ENCODE measurements at places on chromosomes 4 and X.

- DNase-seq, result no peak
Measured at GRCh38 chr4:159075531-159075932, 27.3 kb upstream of the RAPGEF2 start.

DNA sequence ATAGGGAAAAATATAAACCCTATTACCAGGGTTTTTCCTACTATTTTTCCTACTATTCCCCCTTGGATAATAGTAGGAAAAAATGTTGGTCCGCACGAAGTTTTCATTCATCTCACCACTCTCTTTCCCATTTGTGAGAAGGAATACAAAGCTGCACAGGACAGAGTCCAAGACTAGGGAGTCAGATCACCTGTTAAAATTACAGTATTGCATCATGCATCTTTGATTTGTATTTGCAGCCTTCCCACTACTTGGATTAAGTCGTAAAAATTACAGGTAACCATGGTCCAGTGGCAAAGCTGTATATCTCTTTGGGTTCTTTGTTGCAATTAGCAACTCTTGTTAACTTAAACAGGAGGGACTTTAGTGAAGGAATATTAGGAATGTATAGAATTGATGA lies 121.5 kb downstream of the FNIP2 start:
- DNase-seq, result no peak

- no peak for DNase-seq
Measured at GRCh38 chr4:28723371-28723770, 1862.7 kb downstream of the STIM2 start.

DNA sequence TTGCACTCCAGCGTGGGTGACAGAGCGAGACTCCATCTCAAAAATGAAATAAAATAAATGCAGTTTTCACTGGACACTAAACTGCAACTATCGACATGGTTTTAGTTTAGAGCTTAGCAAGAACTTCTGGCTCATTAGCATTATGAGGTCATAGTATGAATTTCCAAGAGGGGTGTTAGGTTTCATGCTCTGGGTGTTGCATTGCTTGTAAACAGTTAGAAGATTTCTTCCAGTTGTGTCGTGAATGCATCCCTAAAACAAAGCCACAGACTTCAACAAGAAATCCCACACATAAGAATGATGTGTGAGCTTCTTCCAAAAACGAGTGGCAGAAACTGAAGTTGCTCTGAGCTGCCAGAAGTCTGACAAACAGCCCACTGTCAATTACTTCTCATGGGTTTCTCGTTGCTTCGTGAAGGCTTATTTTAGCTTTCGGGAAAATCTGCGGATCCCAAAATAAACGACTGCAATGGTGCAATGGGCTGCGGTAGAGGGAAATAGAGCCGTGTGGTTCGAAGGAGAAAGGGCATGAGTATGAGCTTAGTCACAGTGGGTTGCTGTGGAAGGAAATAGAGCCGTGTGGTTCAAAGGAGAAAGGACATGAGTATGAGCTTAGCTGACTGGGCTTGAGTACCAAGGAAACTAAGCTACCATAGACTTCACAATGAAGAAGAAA lies 354.9 kb downstream of the DHRSX start:
- DNase-seq, result peak; percentile 96

- DNase-seq, result no peak
Measured at GRCh38 chrX:16725072-16725471, 5.7 kb downstream of the SYAP1 start.

- DNase-seq, result peak; percentile 85
Measured at GRCh38 chr4:176052744-176053143, 12.9 kb upstream of the WDR17 start.

- peak; percentile 83 for DNase-seq
Measured at GRCh38 chr4:109969087-109969486, 56.4 kb downstream of the EGF start.

DNA sequence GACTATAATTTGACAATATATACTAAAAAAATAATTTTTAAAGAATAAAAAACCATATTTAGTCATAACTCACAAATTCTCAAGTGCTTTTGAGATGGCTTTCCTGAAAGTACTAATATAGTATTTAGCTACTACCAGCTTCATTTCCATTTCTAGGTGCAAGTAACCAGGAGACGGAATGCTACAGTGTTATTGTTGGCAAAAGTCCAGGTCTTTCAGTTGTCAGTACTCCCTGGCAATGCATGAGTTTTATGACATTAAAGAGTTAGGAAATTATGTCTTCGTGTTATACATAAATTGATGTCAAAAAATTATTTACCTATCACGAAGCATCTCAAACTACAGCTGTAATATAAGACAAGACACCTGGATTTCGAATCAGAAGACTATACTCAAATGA lies 45.0 kb downstream of the TMEM47 start:
- no peak for DNase-seq

- no peak for DNase-seq
Measured at GRCh38 chrX:134865682-134866255, 125.0 kb upstream of the SMIM10 start.

DNA sequence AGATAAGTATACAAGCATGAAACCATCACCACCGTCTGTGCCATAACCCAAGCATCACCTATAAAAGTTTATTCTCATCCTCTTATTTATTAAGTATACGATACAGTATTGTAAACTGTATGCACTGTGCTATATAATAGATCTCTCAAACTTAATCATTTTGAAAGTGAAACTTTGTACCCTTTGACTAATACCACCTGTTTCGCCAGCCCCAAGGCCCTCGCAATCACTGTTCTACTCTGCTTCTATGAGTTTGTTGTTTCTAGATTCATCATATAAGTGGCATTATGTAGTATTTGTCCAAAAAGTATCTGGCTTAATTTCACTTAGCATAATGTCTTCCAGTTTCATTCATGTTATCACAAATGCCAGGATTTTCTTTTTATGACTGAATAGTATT lies 72.1 kb upstream of the DOCK11 start:
- no peak for DNase-seq

DNA sequence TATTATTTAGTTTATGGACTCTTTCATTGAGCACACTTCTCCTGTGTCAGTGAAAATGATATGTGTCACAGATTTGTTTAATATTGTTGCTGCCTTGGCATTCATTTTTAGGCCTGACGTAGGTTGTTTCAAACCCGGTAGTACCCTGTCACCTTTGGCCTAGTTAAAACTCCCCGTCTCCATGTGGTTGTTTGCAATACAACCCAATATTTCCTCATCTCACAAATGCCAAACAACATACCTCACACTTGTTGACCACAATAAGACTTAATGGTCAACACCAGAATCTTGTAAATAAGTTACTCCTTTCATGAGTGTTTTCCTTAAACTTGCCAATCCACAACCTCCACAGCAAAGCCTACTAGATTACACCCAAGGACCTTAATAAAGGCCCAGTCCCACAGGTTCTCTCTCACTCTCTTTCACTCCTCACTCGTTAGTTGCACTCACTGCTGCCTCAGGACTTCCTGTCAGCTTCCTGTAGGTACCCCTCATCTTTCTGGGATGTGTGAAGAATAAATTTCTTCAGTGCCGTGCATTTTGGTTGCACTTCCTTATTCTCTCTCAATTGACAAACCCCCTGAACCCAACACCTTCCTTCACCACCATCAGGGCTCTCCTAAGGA lies 31.3 kb downstream of the IL13RA2 start:
- DNase-seq, result no peak

DNA sequence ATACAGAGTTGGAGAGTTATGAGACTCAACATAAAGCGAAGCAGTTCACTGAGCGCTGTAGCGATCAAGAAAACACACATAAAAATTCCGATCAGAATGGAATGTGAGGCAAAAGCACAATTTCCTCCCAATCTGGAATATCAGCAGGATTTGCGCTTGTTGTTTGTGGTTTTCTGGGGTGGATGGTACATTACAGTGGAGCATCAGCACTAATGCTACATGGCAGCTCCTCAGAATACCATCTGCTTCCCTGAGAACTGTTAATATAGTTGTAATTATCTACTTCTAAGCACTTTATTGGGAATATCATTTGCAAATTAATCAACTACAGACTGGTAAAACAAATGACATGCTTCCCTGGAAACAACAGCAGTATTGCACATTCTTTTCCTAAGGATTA lies 324.1 kb upstream of the PPARGC1A start:
- DNase-seq, result no peak

DNA sequence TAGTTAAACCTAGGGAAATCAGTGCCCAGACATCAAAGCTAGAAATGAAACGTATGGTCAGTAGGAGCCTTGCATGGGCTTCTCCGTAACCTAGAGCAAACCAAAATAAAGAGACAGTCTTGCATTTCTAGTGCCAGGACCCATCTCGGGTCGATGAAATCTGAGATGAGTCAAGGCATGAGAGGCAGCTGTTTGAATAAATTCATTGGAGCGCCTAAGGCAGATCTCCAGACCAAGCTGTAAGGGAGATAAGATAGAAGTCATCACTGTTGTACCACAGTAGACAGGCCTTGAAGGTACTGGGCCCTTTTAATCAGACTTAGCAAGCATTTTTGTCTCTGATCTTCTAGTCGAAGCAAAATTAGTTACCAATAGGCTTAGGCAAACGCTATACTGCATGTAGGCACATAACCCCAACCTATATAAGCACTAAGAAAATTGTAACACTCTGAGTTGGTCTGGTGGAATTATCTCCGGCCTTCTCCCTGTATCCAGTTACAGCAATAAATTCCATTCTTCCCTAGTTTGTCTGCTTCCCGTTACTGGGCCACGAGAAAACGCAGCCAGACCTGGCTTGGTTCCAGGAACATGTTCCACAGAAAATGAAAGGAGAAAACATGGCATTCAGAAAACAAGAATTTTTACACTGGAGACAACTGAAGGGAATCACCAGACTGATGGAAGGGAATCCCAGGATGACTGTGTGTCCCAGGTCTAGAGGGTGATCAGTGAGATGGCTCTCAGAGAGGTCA lies 21.1 kb upstream of the PAPSS1 start:
- DNase-seq, result no peak
